Femur (tissue), 1 donor: ENCODE measurements at places on chromosomes 2 and 18.

- DNase-seq: no peak
Observed at GRCh38 chr2:239292531-239292930, 108.3 kb downstream of the HDAC4 start.

- DNase-seq: no peak
Observed at GRCh38 chr2:158204741-158205165, 103.1 kb downstream of the UPP2 start.

DNA sequence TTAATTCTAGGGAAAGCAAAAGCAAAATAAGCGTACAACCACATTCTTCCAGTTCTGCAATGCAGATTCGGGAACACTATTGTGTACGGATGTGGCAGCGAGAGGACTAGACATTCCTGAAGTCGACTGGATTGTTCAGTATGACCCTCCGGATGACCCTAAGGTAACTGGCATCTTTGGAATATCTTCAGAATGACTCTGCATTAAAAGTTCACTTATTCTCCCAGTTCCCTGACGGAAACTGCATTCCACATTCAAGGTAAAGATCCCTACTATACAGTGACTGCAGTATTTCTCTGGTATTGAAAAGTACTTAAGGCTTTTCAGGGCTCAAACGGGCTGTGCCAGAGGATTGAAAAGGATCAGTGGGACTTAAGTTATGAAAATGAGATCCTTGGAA lies 10.9 kb downstream of the DDX18 start:
- DNase-seq: no peak

GRCh38 chr18:25446972-25447371 lies 95.0 kb upstream of the ZNF521 start:
- no peak for DNase-seq

DNA sequence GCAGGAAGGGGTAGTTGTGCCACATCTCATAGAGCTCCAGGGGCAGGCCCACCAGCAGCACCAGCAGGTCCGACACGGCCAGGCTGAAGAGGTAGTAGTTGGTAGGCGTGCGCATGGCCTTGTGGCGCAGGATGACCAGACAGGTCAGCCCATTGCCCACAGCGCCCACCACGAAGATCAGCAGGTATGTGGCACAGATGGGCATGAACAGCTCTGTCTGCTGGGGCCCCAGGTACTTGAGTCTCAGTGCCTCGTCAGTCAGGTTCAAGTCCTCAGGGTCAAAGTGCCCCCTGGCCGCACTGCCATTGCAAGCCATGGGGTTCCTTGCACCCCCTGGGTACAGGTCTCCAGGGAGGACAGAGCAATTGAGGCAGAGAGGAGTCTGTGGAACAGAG lies 1.6 kb downstream of the NMUR1 start:
- no peak for DNase-seq

DNA sequence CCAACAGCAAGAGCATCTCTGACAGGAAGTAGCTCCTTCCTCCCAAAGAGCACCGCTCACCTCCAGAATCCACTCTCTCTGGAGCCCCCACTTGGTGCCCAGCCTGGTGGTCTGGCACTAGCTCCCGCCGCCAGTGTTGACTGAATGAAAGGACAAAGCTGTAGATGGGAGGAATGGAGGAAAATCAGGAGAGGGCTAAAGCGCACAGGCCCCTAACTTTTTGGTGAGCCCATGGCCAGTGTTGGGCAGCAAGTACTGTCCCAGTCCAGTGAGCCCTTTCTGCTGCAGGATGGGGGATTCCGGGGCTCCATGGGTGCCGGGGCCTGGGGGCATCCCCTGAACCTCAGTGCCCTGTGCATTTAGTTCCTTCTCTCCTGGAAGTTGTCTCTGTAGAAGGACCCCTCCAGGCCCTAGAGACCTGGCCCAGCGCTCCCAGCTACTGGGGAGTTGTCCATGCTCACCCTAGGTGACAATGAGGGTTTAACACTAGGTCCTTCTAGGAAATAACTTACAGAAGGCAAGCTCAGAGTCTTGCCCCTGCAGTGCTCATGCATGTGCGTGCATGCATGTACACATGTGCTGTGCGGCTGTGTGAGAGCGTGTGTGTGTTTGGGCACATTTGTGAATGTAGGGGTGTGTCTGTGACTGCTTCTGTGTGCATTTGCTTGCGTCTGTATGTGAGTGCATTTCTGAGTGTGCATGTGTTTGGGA lies 33.6 kb downstream of the GLI2 start:
- DNase-seq: peak; percentile 16

DNA sequence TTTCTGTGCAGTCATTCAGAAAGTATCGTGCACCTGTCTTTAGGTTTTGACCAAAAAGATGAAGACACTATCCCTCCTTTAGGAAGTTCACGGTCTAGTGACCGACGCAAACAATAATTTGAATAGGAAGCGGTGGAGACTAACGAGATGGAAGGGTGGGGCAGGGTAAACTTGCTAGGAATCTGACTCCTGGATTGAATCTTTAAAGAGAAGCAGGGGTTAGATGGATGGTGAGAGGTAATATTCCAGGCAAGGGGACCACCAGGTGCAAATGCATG lies 651 bp upstream of the TXNL1 start:
- no peak for DNase-seq

GRCh38 chr2:126429103-126429502 lies 226.9 kb upstream of the GYPC start:
- DNase-seq: no peak

DNA sequence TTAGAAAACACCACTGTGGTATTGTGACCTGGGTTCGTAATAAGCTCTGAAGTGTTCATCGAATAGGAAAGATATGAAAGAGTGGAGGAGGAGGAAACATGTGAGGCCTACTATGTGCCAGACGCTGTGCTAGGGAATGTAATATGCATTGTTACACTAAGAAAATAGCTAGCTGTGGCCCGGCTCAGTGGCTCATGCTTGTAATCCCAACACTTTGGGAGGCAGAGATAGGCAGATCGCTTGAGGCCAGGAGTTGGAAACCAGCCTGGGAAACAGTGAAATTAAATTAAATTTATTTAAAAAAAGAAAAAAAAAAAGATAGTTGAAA lies 49.2 kb upstream of the ZNF397 start:
- DNase-seq: no peak

DNA sequence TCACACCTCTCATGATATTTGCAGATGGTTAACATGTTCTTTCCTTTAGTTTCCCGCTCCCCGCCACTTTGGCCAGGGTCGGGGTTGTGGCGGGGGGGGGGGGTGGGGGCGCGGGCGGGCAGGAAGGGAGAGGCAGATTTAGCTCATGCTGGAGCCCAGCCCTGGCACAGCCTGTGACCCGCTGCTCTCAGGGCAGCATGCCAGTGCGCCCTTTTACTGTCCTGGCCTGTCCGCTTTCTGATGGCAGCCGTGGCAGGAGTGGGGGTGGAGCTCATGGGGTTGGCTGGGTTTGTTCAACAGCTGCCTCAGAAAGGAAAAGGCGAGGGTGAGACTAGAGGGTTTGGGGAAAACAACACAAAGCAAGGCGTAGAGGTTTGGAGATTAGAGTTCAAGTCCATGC lies 56.1 kb downstream of the TNP1 start:
- DNase-seq: peak; percentile 78
